ENCODE measurements at places on chromosomes 1 and 21.
A peak's percentile ranks its signal among the peaks of the same experiment; 100 is the strongest.

DNA sequence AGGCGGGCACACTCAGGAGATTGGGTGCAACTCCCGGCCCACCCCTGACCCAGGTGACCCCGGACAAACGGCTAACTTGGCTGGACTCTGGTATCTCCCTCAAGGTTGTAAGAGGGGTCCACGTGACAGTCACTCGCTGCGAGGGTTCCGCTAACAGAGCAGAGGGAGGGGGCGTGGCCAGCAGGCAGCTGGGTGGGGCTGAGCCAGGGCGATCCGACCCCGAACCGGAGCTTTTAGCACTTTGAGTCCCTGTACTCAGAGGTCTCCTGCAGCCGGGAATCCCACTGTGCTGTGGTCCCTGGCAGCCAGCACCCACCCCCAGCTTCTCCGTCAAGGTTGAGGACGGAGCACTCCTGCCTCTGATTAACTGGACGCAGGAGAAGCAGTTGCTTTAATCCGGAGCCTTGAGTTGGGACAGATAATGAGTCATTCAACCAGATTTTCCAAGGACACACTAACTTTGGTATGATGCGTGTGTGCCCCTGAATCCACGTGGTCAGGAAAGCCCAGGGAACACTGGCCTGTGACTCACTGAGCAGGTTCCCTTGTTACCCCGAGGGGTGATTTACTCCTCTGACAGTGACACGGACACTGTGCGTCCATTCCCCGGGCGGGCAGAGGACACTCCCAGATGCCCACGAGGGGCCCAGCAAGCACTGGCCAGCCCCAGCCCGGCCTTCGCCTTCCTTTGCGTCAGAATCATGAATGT lies 16.8 kb downstream of the TRPM2 start:
- no peak for DNase-seq

DNA sequence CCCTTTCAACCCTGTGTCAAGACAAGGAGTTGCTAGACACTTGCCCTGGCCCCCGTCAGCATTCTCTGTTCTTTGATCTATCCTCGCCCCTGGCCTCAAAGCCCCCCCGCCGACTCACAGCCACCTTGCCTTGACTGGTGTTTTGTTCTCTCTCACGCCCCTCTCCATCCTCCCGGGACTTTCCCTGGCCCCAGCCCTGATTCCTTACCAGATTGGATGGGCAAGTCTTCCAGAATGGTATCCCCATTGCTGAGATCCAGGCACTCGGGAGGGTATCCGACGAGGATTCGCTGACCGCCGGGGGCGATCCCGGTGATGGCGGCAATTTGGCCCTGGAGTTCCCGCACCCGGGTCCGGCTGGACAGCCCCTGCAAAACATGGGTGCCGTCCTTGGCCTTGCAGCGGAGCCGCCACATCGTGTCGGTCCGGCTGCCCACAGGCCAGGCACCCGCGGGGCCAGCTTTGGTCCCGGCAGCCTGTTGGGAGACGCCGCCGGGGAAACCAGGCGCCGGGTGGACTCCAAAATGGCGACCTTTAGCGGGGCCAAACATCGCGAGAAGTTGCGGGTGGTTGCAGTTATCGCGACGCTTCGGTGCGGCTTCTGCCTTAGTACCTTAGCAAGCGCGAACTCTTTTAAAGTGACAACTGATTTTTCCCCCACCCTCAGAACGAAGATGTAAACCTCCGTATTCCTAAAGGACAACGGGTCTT lies 373 bp downstream of the YOD1 start:
- DNase-seq, result peak; percentile 80

DNA sequence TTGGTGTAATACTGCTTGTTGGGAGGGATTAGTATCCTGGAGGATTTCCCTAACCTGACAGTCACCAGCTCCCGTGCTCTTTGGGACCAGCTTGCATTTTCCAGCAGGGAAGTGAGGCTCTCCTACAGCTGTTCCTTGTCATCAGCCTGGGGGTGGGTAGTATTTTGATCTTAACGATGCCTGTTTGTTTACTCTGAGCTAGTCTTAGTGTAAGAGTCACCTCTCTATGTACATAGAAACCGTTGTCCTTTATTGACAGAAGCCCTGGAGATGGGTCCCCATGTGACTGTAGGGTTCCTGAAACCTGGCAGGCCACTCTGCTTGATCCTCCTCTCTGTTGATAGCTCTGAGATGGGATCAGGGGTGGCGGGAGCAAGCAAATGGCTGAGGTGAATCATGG lies 58.0 kb downstream of the ACP6 start:
- DNase-seq, result no peak

DNA sequence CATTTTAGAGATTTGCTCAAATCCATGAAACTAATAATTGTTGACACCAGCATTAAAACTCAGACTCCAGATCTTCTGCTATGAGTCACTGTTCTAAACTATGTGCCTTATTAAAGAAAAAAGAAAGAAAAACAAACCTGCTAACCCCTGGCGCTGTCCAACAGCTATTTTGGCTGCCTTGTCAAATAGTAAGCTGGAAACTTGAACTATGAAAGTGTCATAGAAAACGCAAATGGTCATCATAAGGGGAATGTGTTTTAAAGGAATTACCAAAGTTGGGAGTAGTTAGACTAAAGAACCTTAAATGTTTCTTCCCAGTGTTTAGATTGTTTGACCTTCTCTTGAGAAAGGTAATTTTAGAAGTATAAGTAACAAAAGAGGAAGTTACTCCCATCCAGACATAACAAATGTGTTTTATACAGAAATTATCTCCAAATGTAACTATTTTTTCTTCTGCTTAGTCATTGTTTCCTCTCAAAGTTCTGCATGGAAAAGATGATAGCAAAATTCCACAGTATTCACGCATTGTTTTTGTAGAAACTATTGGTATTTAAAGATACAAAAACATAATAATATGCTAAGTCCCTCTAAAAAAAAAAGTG lies 272.4 kb downstream of the TPR start:
- DNase-seq, result no peak

- DNase-seq, result no peak
Measured at GRCh38 chr21:45413922-45414321, 9.0 kb downstream of the COL18A1 start.

Data from stimulated activated CD8-positive, alpha-beta memory T cell treated with anti-CD3 and anti-CD28 coated beads, Interleukin-7, amount 100 ng/mL, for 1 hour (primary cell).